ENCODE measurements at places on chromosomes 3 and 15.

DNA sequence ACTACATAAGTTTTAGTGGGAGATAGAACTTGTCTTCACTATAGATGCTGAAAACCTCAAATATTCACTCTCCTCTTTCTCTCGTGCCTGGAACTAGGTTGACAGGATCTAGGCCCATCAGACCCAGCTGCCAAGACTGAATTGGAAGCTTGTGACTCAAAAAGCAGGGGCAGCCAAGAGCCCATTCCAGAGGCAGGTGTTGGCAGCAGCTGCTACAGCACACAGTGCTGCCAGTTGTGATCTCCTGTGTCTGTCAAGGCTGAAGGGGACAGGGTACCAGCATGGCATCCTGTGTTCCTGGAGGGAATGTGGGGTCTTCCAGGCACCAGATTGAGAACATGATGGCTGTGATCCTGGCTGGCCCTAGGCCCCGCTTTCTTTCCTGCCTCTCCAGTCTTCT, 92.5 kb upstream of the MB21D2 start:
- no peak for DNase-seq

- no peak for DNase-seq
Measured at GRCh38 chr15:100598655-100599054, 3.3 kb downstream of the LINS1 start.

DNA sequence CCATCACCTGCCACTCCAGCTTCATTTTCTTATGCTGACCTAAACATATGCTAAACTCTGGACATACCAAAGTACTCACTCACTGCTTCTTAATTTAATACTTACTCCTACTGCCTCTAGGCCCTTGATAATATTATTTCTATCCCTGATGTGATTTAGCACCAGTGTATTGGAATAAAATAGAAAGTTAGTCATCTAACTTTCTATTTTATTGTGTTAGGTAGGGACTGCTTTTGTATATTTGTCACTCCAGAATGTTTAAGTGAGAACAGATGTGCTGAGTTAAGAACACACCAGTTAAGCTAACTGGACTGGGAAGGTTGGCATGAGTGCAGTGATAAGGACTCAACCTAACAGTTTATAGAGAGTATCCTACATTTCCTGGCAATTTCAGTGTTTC, 6.5 kb upstream of the CLDN16 start:
- no peak for DNase-seq

- DNase-seq = no peak
Measured at GRCh38 chr15:39530480-39531342, 50.2 kb upstream of the THBS1 start.

GRCh38 chr3:24740326-24740725, 245.7 kb upstream of the THRB start:
- DNase-seq = no peak

GRCh38 chr15:29686079-29686425, 136.2 kb downstream of the TJP1 start:
- no peak for DNase-seq

DNA sequence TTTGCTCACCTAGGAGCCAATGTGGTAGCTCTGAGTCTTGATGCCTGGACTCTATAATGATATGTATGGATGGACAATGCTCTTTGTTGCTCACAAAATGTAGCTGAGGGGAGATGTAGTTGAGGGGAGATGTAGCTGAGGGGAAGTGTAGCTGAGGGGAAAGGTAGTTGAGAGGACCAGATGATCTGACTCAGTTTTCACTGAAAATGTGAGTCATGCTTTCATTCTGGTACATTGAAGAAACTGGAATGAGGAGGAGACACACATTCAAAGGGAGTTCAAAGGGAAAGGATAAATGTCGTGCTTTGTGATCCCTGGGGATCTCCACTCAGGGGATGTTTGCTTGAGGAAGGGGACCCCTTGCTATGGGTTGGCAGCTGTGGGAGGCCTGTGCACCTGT, 302.9 kb upstream of the TRIM42 start:
- no peak for DNase-seq

GRCh38 chr3:63872135-63872924, 8.7 kb downstream of the ATXN7 start:
- no peak for DNase-seq

DNA sequence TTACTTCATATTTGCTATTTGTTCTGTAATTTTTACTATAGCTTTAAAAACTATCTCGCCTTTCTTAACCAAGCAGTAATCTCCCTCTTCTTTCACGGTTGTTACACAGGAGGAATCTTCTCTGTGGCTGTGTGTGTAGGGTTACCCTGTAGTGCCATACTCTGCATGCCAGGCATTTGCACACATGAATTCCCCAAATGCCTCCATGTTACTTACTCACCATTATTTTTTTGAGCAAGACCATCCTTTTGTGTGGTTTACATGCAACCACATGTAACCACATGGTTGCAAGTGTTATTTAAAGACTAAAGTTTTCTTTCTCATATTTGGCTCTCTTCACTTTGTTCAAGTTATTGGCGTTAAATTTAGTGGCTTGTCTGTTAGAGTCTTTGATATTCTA, 45.5 kb downstream of the HPS3 start:
- DNase-seq = no peak

DNA sequence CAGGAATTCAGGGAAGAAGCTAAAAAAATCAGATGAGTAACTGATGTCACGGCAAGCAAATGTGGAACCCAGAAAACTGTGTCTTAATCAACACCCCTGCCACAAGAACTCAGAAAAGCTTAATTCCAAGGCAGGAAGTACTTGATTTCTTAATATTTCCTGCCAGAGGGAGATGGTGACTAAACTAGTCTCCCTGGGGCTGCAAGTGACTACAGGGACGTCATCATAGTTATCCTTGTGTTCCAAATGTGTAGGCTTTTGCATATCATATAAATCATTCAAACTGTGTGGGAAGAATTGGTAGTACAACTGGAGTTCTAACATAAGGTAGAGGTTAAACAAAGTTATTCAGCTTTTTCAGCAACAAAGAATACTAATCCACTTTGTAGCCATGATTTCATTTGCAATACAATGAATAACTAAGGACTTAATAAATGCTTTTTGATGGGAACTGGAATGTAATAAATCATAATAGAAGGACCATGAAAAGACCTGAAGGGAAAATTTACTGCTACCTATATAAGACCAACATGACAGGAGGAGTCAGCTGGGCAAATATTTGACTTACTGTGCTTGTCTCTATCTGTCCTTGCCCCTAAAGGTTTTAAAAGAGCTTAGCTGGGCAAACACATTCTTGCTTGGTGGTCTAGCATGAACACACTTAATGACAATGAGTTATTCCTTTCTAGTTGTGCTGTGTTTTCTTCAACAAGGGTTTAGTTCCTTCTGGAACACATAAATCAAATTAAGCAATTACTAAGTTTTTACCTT, 76.0 kb upstream of the NECTIN3 start:
- peak; percentile 1 for DNase-seq

- no peak for DNase-seq
Measured at GRCh38 chr15:101193120-101193644, 58.7 kb downstream of the CHSY1 start.

DNA sequence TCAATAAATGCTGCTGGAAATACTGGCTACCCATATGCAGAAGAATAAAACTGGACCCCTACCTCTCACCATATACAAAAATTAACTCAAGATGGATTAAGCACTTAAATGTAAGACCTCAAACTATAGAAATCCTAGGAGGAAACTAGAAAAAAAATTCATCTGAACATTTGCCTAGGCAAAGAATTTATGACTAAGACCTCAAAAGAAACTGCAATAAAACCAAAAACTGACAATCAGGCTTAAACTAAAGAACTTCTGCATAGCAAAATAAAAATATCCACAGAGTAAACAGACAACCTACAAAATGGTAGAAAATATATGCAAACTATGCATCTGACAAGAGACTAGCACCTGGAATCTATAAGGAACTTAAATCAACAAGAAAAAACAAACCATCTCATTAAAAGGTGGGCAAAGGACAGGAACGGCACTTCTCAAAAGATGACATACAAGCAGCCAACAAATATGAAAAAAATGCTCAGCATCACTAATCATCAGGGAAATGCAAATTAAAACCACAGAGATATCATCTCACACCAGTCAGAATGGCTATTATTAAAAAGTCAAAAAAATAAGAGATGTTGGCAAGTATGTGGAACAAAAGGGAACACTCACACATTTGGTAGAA, 47.0 kb downstream of the MYO9A start:
- DNase-seq = no peak

- no peak for DNase-seq
Measured at GRCh38 chr3:111872979-111873378, 13.9 kb downstream of the PHLDB2 start.

DNA sequence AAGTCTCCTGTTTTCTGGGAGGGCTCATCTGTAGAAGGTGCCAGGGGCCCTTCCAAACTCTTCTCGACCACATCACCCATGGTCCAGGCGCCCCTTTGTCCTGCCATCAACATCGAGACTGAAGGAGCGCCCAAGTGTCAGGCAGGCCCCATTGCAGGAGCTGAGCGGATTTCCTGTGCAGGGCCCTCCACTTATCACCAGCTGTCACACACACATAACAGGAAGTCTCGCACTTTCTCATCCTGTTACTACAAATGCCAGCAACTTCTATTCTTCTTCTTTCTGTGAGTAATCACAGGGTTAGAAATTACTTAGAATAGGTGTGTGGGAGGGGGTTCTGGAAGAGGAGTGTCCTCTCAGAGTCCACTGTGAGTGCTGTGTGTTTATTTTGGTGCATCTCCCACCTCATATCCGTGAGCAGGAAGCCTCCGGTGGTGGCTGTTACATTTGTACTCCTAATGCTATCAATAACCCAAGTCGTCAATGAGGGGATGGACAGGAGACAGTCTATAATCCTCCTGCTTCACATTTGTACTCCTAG, at the start of gene KLHL6:
TSS of gene KLHL6 (minus strand) at position 166 of the 541 bp plus-strand sequence. CDS start at position 113, 53 bp downstream.
- peak; percentile 88 for DNase-seq

DNA sequence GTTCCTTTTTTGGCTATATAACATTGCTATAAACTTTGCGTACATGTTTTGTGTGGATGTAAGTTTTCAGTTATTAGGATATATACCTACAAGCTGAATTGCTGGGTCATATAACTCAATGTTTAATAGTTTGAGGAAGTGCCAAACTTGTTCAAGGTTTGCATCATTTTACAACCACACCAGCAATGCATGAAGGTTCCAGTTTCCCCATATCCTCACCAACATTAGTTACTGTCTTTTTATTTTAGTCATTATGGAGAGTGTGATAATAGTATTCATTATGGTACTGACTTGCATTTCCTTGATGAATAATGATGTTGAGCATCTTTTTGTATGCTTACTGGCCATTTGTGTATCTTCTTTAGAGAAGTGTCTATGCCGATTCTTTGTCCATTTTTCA, 112.3 kb downstream of the NR1I2 start:
- DNase-seq = peak; percentile 76

- no peak for DNase-seq
Measured at GRCh38 chr3:4866866-4867265, 112.4 kb upstream of the BHLHE40 start.

DNA sequence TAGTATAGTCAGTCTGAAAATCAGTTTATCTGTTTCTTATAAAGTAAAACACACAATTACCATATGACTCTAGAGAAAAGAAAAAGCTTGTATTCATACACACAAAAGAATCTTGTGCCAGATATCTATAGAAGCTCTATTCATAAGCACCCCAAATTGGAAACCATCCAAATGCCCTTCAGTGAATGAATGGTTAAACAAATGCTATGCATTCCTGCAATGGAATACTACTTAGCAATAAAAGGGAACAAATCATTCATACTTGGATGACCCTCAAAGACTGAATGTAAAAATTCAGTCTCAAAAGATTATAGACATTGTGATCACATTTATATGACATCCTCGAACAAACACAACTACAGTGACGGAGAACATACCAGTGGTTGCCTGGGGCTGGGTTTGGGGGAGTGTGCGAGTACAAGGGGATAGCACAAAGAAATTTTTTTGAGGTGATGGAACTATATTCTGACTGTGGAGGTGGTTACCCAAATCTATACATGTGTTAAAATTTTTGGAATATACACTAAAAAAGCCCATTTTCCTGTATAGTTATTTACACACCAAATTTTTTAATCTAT, 680.6 kb downstream of the NTRK3 start:
- no peak for DNase-seq

DNA sequence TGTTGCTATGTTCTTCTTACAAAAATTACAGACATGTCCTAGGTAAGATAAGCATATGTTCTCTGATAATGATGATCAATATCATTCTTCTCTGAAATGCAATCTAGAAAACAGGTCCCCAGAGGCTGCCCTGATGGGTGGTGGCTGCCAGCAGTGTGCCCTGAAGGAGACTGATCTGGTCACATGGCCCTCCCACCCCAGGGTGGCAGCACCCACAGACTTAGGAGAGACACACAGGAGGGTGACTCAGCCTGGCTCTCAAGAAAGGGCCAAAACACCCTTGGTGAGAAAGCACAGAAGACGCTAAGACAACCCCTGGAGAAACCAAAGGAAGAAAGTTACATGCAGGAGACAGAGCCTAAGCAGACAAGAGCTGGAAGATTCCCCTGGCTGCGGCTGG, 203.7 kb downstream of the TJP1 start:
- no peak for DNase-seq

- DNase-seq = no peak
Measured at GRCh38 chr3:152621006-152621868, 213.7 kb upstream of the P2RY1 start.

- no peak for DNase-seq
Measured at GRCh38 chr3:22157848-22158247, 406.8 kb upstream of the ZNF385D start.

GRCh38 chr15:89912145-89912673, 543 bp downstream of the ARPIN start:
- DNase-seq = no peak

DNA sequence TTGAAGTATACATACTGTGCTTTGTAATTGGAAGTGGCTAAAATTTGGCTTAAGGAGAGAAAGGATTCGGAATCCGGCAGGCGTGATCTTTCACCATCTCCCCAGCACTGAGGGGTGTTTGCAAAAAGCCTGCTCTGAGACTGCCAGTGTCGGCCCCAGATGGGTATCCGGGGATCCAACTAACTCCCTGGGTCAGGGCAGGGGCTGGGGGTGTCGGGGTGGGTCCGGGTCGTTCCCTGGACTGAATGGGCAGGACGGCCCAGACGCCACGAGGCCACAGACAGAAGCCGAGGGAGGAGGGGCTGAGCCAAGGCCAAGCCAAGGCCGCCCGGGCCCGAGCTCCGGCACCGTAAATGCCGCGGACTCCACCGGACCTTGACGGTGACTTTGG, 349 bp downstream of the PPIB start:
- no peak for DNase-seq

GRCh38 chr15:49171790-49172189, 1.7 kb downstream of the GALK2 start:
- no peak for DNase-seq

DNA sequence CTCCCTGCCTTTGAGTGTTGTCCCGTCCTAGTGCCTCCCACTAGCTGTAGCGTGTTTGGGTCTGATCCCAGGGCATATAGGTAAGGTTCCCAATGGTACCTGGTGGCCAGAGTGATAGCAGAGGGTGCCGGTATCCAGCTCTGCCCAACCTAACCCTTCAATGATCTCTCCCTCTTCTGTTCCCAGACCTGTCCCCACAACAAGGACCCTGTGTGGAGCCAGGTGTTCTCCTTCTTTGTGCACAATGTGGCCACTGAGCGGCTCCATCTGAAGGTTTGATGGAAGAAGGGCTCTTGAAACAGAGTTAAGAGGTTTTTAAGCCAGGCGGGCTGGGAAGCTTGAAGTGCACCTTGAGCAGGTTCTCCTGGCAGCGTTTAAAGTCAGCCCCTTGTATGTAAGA, 35.5 kb downstream of the ESYT3 start:
- DNase-seq = no peak

Measured in inflammatory macrophage (primary cell).